ENCODE measurements at places on chromosomes 7 and 10.

- DNase-seq: no peak
Measured at GRCh38 chr7:158320328-158320727, 267.3 kb downstream of the PTPRN2 start.

GRCh38 chr7:26439521-26440232 lies 148.0 kb downstream of the SNX10 start:
- peak; percentile 9 for DNase-seq

DNA sequence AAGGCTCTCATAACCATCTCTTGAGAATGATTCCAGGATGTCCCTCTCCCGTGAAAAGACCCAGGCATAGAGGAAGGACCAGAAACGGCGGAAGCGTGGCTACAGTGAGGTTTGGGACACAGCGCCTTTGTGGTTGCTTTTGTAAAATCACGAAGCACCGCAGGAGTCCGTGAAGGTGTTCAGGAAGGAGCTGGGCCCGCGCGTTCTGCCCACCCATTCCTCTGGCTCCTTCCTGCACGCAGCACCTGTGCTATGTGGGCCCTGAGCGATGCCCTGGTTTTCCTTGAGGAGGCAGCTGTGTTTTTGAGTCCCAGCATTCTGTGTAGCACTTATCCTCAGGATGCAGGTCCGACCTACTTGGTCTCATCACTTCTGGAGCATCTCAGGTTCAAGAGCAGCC lies 112.8 kb downstream of the TRRAP start:
- no peak for DNase-seq

DNA sequence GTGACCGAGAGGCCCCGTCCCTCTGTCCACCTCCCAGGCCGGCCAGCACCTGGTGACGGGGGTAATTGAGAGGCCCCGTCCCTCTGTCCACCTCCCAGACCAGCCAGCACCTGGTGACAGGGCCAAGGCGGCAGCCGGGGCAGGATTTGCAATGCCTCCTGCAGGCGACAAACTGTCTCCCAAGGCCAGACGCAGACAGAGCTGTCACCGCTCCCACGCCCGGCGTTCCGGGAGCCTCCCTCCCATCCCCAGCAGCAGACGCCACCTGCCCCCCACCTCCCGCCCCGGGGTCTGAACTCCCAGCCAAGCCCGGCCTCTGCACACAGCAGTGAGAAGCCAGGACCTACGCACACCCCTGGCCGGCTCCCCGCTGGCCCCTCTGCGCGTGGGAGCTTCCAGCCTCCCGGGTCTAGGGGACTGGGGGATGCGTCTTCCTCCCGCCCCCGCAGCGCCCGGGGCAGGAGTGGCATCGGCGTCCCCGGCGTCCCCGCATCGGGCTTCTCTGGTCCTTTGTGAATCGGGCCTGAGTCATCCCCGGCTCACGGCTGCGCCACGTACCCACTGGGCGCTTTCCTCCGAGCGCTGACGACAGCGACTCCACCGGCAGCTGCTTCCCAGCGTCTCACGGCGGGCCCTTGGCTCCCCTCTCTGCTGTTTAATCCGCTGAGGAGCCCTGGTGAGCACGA lies 95.1 kb upstream of the DIP2C start:
- DNase-seq: no peak
